Activated gamma-delta T cell treated with Interleukin-2 at 50 U/mL for 16 hours (primary cell): ENCODE measurements at places on chromosomes 4 and X.

- DNase-seq = peak; percentile 28
Measured at GRCh38 chrX:119273420-119274192, 37.5 kb downstream of the PGRMC1 start.

DNA sequence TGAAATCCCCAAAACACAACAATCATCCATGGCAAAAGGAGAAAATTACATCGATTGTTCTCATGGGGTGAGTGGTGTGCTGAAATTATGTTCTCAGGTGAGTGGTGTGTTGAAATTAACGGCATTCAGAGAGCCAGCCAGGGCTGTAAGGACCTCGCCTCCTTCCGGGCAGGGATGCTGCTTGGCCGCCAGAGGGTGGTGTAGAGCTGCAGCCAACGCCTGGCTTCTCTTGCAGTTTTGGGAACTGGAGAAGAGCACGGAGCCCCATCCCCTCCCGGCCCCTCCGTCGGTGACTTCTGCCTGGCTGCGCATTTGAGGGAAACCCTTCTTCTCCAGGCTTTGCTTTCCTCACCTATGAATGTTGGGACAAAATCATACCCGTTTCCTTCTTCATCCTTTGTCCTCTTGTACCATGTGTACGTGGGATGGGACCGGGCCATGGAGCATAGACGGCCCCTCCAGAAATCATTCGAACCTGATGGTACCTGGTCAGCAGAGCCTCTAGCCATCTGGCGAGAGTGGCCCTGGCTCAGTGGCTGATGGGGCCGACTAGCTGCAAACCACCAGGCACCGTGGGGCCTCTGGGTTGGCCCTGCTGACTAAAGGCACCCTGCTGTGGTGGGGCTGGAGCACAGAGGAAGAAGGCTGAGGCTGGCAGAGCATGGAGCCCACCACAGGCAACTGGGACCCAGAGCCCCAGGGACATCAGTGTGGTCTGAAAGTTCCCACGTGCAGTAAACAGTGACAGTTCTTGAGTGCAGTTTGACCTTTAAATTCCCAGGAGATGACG, 28.4 kb downstream of the TRMT44 start:
- DNase-seq = no peak

DNA sequence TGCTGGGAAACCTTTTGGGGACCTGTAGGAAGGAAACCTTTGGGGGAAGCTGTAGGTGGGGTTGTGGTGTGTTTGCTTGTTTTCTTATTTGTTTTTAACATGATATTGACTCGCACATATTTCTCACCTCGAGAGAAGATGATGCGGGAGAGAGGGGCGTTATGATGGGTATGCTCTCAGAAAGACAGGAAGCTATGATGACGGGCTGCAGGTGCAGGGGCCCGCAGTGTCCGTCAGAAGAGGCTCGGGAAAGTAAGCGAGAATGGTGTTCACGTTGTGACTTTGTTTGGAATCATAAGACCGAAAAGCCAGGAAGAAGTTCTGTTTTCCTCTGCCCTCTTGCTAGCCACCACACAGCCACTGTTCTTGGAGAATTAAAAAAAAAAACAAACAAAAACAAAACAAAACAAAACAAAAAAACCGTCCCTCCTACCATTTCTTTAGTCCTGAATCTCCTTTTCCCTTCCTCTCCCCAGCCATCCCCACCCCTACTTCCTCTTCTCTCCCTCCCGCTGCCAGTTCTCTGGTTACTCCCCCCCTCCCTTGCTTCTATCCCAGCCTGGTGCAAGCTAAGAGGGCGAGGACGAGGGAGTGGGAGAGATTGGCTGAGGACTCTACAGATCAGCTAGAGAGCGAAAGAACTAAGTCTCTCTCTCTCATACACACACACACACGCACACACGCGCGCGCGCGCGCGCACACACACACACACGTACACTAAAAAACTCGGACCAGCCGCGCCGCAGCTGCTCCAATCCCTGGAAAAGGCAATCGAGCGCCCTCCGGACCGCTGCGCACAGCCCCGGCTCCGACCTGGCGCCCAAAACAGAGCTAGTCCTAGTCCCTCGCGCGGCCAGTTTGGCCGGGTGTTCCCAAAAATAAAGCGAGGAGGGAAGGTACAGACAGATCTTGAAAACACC, at the start of gene BMP3:
Gene BMP3 (plus strand): TSS at position 648 of the 920 bp plus-strand sequence. CDS start 577 bp downstream, outside the sequence.
- DNase-seq = no peak

- DNase-seq = no peak
Measured at GRCh38 chr4:148216321-148216720, 225.9 kb downstream of the NR3C2 start.

DNA sequence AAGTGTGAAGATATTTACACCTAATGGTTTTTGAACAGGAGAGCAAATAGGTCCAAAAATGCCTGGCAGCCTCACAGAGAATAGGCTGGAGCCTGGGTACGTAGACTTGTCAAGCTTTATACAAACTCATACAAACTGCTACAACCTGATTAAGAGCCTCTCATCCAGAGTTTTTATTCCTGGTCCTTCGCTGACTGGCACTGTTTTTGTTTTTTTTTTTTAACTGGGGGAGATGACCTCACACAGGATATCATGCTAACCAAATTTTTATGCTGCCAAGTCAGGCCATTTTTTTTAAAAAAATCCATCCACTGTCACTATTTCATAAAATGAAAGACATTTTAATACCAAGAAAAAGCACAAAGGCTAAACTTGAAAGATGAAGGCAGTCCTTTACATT, 1.9 kb downstream of the FAM114A1 start:
- no peak for DNase-seq

DNA sequence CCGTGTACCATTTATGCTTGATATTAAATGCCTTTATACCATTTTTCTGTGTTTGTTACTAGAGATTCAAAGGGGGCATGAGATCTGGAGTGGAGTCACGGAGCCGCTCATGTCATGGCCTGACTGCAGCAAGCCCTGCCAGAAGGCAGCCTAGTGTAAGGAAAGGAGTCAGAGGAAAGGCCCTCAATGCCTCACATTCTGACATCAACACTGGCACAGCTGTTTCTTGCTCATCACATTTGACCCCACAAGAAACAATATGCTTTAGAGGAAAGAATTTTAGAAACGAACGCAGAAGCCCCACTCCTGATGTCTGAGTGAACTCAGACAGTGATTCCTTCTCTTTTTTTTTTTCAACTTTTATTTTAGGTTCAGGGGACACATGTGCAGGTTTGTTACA, 322.4 kb upstream of the CPEB2 start:
- DNase-seq = no peak

DNA sequence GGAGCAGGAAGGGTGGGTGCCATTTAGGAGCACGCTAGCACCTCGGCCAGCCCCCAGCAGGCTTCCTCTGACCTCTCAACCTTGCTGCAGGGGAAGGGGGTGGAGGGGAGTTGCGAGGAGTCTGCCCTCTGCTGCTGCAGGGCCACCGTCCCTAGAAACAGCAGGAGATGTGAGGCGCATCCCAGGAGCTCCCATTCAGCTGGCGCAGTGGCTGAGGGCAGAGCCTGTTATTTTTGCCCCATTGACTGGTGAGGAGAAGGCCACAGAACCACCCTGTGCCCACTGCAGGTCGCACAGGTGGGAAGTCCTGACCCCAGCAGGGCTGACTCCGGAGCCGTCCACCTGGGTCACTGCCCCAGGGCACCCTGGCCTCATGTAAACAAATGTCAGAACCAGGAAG, 8.0 kb downstream of the PDE6B start:
- DNase-seq = no peak

DNA sequence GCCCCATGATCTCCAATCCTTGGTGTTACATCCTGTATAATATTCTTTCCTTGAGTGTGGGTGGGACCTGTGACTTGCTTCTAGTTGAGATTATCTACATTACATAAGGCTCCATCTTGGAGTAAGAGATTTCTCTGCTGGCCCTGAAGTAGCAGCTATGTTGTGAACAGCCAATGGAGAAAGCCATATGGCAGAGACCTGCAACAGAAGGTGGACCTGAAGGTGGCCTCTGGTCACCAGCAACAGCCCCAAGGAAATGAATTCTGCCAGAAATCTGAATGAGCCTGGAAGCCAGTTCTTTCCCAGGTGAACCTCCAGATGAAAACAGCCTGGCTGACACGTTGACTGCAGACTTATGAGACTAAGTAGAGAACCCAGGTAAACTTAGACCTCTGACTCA, 2.3 kb upstream of the INTS6L start:
- DNase-seq = no peak

DNA sequence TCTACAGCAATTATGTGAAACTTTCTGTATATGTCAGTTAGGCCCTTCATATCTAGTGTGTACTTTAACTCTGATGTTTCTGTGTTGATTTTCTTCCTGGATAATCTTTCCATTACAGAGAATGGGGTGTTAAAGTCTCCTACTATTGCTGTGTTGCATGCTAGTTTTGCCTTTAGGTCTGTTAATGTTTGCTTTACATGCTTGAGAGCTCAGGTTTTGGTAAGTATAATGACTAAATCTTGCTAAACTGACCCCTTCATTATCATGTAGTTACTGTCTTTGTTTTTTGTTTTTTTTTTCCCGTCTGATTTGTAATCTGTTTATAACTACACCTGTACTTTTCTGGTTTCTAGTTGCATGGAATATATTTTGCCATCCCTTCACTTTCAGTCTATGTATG, 63.6 kb upstream of the UGT2B15 start:
- DNase-seq = no peak

DNA sequence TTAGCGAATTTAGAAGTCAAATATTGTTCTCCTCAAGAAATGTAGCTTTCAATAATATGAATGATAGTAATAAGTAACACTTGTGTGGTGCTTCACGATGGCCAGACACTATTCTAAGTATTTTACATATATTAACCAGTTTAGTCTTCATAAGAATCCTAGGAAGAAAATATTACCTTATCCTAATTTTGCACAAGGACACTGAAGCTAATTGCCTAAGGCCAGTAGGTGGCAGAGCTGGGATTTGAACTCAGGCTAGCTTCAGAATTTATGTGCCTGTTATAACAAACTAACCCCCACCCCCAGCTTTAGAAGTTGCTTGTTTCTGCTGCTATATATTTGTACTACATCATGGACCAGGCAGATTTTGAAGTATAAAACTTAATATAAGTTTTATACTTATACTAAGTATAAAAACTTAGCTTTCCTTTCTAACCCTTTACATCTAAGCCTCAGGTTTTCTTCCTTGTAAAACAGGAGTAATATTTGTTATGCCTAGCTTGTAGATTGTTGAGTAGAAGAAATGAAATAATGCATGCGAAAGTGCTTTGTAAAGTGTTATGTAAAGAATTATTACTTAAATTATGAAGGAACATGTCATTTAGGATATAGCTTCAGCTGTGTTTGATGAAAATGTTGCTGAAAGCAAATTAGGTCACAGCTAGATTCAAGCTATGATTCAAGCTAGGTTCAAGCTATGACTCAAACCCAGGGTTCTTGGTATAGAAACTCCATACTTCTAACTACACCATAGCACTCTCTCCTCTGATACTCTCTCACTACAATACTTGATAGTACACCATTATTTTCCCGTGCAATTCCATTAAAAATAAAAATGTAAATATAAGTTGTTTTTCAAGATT, 4.2 kb upstream of the CDS1 start:
- DNase-seq = no peak

- no peak for DNase-seq
Measured at GRCh38 chrX:38860106-38861013, 59.1 kb downstream of the MID1IP1 start.

- peak; percentile 49 for DNase-seq
Measured at GRCh38 chrX:42948723-42949657, 171.0 kb upstream of the PPP1R2C start.

GRCh38 chr4:1452431-1453051, 46.3 kb upstream of the NKX1-1 start:
- DNase-seq = no peak

DNA sequence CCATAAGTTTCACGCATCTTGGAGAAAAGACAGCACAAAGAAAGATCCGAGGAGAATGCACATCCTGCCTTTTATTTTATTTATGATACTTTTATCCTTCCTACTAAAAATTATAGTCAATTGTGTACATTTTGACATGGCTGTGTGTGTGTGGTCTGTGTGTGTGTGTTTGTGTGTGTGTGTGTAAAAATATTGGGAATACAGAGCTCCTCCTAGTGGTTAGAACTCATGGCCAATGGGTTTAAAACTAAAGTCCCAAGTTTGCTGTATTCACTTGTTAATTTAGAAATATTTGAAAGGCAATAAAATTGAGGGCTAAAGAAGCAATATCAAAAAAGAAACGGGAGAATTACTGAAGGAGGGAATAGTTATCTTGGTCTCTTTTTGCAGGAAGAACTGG, 47.5 kb downstream of the NKX6-1 start:
- DNase-seq = no peak

DNA sequence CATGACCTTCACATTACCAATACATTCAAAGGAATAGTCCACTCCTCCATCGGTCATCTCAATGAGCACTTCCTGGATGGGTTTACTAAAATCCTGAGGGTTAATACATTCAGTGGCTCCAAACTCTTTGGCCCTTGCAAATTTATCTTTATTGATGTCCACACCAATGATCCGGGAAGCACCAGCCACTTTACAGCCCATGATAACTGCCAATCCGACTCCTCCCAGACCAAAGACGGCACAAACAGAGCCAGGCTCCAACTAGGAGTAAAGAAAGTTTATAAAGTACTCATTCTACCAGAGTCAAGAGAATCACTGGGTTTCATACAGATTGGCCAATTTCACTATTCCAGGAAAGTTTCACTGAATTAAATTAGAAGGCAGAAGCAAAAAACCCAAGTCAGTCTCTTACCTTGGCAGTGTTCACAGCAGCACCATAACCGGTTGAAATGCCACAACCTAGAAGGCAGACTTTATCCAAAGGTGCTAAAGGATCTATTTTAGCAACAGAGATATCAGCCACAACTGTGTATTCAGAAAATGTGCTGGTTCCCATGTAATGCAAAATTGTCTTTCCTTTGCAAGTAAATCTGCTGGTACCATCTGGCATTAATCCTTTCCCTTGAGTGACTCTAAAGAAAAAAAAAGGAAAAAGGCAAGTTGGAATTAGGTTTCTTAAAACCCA, 12.2 kb downstream of the ADH5 start:
- DNase-seq = no peak

- no peak for DNase-seq
Measured at GRCh38 chr4:146095091-146095690, 80.3 kb upstream of the LSM6 start.

- no peak for DNase-seq
Measured at GRCh38 chr4:24743927-24744326, 51.4 kb upstream of the SOD3 start.

- no peak for DNase-seq
Measured at GRCh38 chrX:36422368-36422767, 502.8 kb downstream of the CFAP47 start.

DNA sequence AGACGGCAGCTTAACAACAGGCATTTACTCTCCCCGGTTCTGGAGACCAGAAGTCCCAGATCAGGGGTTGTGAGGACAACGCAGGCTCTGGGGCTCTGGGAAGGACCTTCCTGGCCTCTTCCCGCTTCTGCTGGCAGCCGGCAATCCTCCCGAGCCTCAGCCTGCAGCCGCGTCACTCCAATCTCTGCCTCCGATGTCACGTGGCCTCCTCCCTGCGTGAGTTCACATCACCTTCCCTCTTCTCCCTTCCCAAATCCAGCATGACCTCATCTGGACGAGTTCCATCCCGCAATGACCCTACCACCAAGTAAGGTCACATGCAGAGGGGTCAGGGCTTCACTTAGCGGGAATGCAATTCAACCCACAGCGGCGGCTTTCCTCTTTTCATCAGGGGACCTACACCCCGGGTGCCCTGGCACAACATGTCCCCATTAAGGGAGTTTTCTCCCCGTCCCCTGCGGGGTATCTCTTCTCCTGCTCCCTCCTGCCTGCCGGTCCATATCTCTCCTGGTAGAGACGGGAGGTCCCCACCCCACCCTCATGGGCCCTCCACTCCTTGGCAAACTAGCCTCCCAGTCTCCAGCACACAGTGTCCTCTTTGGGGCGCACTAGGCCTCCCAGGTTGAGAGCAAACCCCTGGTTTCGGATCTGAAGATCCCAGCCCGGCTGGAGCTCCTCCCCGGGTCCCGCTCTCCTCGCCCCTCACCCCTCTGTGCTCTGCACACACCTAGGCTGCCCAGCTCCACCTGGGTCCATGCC, 25.5 kb downstream of the ABLIM2 start:
- no peak for DNase-seq
